ENCODE measurements at places on chromosomes 3 and 15.
A peak's percentile ranks its signal among the peaks of the same experiment; 100 is the strongest.

- no peak for DNase-seq
These were observed 56.3 kb downstream of the CORO2B start for GRCh38 chr15:68635141-68635540.

- DNase-seq, result peak; percentile 56
These were observed 48.1 kb downstream of the RAP2B start for GRCh38 chr3:153210146-153210545.

DNA sequence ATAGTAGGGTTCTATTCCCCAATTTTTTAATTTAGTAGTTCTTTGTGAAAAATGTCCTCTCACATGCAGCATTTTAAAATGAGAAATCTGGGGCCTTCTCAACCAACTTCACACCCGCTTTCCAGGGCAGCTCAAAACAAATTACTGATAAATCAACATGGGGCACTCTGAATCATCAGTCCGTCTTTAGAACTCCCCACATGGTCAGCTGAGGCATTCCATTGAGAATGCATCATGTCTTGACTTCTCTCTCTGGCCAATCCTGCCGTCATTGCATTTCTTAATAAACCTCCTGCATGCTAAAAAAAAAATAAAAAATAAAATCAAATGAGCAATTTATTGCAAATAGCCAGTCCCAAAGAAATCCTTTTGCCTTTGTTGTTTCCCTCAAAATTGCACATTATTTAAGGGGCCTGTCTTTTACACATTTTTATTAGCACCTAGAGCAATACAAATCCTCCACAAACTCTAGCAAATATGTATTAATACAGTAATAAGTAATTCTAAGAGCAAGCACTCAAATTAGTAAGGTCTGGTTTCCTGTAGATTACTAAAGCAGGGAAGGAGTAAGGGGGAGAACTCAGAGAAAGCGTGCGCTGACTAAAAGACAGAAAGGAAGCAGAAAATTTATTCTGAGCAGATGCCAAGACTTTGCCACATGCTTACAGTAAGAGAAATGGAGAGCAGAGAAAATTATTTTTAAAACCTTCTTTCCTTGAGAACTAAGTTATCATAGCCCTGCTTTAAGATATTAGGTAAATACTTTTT, 175.7 kb downstream of the TNIK start:
- DNase-seq, result no peak

GRCh38 chr3:46884929-46885328, 7.4 kb downstream of the PTH1R start:
- no peak for DNase-seq

- no peak for DNase-seq
These were observed 128.3 kb downstream of the PLCL2 start for GRCh38 chr3:17013050-17013449.

Data from immature natural killer cell (primary cell).